SK-N-SH (cell line): ENCODE measurements at places on chromosomes 7 and 10.

DNA sequence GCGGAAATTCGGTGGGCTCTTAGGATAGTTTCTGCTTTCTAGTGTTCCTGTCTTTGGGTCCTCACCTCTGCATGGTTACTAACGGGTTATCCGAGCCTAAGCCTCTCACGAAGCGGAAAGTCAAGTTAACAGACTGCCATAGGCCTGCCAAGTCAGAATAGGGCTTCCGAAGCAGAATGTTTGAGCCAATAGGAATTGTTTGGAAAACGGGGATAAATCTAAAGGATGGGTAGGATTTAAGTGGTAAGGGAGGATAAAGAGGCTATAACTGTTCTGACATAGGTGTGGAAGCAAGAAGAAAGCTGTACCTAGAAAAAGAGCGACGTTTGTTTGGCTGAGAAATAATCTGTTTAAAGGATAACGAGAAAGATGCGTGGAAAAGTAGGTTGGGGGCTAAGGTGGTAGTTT is 851 bp downstream of the TMEM254 start:
- no peak for DNase-seq

DNA sequence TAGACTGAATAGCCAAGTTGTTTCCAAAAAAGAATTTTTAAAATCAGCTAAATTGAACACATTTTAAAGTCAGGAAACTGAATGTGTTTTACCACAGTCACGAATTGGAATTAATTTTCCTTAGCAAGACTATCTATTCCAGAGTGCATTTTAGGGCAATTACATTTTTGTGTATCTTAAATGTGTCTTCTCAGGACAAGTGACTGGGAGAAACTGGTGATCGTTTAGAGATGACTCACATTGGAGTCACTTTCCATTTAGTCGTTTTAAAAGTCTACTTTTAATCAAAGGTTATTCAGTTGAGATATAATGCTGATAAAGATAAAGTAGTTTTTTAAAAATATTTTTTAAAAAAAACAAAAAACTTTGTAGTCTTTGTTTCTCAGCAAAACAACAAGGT is 191.7 kb upstream of the SLC26A5 start:
- no peak for DNase-seq

DNA sequence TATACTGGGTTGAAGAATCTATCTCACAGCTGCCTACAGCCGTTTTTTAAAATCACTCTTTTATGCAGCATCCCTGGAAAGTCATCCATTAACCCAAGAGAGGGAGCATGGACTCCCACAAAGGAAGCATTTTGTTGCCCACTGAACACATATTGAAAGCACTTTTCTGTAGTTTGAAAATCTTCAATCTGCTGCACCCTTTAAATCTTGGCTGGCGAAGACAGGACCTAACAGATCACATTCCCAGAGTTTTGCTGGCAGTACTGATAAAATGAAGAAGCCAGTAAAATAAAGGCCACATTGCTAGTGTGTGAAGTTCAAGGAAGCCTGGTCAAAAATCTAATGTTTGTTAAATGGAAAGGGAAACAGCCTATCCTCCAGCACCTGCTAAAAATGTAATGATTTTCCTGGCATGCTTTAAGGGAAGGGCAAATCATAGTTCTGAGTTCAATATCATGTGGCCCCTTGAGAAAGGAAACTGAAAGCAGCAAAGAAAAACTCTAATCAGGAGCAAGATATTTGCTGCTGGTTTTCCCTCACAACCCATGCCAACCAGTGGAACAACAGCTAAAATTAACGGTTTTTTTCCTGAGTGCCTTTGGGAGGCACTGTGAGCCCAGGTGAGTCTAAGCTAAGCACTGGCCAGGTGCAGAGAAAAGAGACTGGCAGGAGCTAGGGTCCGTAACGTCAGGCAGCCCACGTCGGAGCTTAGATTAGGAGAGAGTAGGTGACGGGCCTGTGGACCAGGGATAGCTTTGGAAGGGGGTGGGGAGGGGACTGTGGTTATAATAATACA is 97.9 kb upstream of the PALS2 start:
- no peak for DNase-seq

DNA sequence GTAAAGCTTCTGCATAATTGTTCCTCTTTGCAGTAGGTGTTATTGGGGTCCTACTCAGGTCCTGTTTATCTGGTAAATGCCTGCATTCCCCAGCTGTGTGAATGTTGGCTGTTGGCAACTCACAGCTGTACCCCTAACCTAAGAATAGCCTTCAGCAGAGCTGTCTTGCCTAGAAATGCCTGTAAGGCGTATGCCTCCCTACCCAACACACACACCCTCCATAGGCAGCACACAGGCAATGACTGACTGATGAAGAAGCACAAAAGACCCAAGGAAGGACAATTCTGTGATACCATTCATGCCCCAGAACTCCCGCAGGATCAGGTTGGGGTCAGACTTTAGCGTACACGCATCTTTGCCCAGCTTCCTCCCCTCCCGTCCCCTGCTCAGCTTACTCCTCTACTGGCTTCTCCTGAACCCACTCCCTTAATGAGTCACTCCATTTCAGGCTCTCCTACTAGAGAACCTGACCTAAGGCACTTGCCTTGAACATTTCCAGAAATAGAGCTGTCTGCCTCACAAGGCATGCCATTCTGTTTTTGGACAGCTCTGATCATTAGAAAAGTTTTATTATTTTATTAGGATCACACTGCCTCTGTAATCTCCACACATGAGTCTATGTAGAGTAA is 99.2 kb upstream of the PIK3CG start:
- DNase-seq, result no peak

- DNase-seq, result no peak
These were observed 307.8 kb downstream of the GPAM start for GRCh38 chr10:111875725-111876124.

DNA sequence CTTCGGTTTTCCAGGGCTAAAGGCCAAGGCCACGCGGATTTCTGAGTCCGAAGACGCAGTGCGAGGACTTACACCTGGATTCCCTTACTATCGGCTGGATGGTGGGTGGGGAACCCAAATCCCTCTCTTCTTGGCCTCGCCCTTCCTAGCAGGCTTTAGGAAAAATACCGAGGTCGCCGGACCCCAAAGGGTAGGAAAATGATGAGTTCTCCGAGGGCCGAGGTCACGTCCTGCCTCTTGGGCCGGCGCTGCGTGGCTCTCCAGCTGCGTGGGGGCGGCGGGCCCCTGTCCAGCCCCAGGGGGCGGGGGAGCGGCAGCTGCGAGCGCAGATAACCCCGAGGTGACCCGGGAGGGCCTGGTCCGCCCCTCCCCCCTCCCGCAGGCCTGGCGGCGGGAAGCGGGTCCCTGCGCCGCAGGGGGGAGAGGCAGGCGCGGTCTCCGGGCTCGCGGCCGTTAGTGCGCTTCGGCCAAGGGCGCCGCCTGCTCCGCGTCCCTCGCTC is 805 bp upstream of the HMX3 start:
- DNase-seq, result peak; percentile 59

DNA sequence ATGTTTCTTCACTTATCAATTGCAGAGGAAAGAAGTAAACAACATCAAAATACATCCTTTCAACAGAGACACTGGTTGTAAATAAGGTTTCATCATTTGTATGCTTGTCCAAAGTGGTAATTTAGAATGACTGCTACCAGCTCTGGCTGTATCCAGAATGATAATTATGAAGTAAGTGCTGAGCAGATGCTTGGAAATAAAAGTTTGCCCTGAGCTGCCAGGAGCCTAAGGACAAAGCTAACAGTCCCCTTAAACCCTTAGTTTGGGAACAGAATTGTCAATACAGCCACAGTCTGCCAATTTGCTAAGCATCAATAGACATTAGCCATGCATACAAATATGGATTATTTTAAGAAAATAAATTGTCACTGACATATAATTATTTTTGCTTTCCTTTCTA is 147.0 kb upstream of the SLC13A1 start:
- DNase-seq, result no peak

DNA sequence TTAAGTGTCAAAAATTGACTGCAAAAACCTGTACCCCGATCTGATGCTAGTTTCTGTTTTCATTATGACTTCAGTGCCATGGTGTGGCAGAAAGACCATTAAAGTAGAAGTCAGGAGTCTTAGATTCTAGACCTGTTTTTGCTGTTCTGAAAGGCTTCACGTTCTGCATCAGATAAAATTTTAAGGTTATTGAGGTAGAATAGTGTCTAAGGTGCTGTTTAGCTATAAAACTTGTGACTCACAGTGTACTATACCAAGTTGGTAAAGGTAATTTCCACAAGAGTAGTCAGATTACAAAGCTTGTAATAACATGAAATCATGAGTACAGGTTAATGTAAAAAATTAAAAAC is 38.6 kb downstream of the ZNRF2 start:
- no peak for DNase-seq

GRCh38 chr10:101965075-101965765 is 90.8 kb downstream of the ARMH3 start:
- DNase-seq, result no peak

DNA sequence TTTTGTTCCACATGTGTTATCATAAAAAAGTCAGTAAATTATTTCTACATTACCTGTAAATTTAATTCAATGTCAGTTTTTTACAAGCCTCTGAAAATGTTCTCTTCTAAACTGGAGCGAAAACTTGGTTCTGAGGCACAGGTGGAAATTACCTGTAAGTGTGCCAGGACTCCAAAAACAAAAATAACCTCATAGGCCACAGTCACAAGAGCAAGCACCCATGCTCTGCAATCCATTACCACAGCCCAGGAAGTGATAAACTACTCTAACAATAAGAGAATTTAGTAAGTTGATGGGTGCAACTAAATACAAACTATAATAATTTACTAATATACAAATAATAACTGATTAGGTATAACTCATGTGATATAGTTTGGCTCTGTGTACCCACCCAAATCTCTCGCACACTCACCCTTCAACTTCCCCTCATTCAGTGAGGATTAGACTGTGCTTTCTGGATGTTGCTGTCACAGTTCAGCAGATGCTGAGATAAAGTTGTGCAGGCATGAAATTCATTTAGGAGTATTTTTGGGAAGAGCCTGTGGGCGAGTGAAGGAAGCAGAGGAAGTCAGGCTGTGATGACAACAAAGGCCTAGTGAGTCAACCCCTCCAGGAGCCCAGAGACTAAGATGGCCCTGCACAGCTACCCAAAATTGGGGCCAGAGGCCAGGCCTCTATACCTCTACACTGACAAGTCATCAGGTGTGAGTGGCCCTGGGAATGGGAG is 16.3 kb upstream of the GIMAP6 start:
- no peak for DNase-seq

DNA sequence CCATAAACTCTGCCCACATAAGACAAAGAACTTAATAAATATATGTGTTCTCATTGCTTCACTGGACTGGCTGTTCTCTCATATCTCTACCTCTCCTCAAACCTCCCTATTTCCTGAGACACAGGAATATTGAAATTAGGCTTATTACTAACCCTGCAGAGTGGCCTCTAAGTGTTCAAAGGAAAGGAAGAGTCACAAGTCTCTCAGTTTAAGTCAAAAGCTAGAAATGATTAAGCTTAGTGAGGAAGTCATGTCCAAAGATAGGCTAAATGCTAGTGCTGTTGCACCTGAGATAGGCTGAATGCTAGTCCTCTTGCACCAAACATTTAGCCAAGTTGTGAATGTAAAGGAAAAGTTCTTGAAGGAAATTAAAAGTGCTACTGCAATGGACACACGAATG is 41.1 kb downstream of the GNAI1 start:
- no peak for DNase-seq

GRCh38 chr7:70596598-70596913 is 535.4 kb upstream of the GALNT17 start:
- DNase-seq, result peak; percentile 48

- no peak for DNase-seq
These were observed 156.7 kb downstream of the RAPGEF5 start for GRCh38 chr7:22200238-22200637.

- no peak for DNase-seq
These were observed 580.1 kb upstream of the AUTS2 start for GRCh38 chr7:69018200-69018599.

DNA sequence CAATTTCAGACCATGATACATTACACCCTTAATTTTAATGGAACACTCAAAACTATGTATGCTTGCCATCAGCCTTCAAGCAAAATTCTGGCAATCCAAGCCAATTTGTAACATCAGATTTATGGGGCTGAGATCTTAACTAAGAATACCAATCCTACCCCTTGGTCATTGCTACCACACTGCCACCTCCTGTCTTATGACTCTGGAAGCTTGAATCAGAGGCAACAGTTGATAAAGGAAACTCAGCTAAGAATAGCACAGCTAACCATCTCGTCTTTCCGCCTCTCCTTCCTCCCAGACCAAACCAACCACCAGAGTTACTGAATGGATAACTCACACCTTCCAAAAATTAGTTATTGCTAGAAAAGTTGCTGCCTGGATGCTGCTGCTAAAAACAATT is 7.4 kb downstream of the IGF2BP3 start:
- peak; percentile 48 for DNase-seq

- DNase-seq, result no peak
These were observed 64.7 kb downstream of the ZNF277 start for GRCh38 chr7:112271162-112271561.

DNA sequence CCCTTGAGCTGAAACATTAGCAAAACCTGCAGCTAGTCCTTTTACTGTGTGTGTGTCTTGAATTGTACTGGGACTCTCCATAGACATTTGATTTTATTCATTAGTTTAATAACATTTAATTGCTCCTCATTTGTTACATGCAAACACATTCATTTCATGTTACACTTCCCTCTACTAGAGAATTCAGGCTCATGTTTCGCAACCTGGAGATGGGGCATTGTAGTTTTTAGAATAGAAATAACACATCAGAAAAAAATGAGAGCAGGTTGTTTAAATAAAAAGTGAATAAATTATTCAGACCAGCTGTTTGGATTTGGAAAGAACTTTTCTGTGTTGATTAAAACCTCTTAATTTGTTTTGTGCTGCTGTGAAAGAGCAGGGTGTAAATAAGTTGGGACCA is 243.9 kb downstream of the ETV1 start:
- DNase-seq, result no peak

DNA sequence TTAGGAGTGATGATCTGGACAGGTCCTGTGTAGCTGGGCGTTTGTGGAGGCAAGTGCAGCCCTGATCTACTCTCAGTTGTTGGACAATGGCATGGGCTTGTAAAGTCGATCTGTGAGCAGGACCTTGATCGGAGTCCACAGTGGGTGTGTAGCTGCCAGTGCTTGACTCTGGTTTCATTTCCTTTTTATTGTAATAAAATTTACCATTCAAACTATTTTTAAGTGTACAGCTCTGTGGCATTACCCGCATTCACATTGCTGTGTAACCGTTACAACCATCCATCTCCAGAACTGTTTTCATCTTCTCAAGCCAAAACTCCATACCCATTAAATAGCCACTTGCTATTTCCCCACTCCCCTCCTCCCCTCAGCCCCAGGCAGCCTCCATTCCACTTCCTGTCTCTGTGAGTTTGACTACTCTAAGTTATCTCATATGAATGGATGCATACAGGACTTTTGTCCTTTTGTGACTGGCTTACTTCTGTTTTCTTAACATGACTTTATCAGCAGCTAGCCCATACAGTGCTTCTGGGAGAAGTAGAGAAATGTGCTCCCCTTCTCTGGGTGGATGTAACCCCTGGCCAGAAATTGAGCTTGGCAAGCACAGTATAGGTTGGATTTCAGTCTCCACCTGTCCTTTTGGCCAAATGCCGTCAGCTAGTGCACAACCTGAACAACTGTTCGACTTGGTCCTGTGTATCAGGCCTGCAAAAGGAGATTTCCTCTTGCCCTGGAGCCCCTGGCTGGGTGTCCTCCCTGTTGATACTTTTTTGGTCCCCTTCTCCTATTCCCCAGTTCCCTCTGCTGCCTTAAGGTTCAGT is 180.0 kb downstream of the LRMDA start:
- DNase-seq, result no peak
